Kidney tubule cell (primary cell): ENCODE measurements at places on chromosomes 6 and 20.

DNA sequence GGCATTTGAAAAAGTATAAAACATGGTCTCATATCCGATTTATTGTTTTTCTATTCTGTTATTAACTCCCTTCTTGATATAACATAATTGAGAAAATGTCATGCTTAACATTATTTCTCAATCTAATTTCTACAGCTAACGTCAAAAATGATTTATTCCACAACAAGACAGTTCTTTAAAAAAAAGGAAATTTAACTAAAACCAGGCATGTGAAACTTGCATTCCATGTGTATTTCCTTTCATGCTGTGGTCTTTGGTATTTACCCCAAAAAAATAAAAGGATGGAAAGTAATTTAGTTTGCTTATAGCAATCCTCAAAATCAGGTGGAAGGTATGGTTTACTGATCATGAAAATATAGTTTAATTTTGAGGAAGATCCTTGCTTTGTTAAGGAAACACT lies 142.8 kb downstream of the COL21A1 start:
- no peak for DNase-seq

GRCh38 chr20:53064935-53065334 lies 92.8 kb downstream of the TSHZ2 start:
- DNase-seq, result no peak

DNA sequence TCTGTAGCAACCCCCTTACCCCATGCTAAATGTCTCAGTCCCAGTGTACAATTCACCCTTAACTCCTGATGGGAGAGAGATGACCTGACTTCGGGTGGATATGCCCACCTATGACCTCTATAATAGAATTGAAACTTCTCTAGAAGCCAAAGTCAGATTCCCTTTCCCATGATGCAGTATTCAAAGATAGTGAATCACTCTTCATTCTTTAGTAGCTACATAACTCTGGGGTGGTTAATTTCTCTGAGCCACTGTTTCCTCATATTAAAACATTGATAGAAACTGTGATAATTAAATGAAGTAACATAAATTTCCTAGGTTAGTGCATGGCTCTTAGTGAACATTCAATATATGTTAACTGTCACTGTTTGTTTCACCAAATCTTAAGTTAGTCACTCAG lies 500.4 kb downstream of the COL12A1 start:
- peak; percentile 4 for DNase-seq

- DNase-seq, result peak; percentile 51
Measured at GRCh38 chr20:50126662-50127061, 13.7 kb upstream of the UBE2V1 start.

DNA sequence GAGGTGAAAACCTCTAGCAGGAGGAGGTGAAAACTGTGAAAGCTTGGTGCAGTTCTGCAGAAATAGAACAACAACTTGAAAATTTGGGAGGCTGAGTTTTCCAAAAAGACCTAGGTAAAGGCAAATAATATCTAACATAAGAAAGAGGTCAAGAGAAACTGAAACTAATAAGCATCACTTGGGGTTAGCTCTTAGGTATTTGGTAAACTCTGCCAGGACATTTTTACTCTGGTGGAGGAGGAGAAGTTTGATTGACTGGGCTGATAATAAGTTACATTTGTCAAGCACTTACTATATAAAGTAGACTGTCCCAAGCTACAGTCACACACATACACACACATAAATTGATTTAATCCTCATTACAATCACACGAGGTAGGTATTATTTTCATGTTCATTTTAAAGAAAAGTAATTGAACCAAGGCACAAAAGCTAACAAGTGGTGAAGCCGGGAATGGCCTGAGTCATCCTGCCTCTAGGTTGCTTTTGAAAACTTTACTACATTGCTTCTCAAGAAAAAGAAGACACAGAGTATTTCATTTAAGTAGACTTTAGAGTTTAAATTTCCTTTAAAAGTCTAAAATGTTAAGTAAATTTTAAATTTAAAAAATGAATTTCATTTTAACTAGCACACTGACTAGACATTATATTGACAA lies 275.5 kb downstream of the PTPRK start:
- no peak for DNase-seq

DNA sequence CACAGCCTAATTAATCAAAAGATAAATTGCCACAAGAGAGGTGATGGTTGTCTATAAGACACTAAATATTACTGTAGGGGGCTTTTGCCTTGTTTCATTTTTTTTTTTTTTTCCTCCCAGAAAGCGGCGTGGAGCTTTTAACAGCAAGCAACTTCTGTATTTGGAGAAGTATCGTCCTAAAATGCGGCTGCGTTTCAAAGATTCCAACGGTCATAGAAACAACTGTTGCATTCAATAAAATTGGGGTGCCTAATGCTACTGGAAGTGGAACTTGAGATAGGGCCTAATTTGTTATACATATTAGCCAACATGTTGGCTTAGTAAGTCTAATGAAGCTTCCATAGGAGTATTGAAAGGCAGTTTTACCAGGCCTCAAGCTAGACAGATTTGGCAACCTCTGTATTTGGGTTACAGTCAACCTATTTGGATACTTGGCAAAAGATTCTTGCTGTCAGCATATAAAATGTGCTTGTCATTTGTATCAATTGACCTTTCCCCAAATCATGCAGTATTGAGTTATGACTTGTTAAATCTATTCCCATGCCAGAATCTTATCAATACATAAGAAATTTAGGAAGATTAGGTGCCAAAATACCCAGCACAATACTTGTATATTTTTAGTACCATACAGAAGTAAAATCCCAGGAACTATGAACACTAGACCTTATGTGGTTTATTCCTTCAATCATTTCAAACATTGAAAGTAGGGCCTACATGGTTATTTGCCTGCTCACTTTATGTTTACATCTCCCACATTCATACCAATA lies 7.8 kb downstream of the LOC128125822 start:
- DNase-seq, result no peak

- DNase-seq, result no peak
Measured at GRCh38 chr6:12385316-12385715, 95.2 kb downstream of the EDN1 start.

DNA sequence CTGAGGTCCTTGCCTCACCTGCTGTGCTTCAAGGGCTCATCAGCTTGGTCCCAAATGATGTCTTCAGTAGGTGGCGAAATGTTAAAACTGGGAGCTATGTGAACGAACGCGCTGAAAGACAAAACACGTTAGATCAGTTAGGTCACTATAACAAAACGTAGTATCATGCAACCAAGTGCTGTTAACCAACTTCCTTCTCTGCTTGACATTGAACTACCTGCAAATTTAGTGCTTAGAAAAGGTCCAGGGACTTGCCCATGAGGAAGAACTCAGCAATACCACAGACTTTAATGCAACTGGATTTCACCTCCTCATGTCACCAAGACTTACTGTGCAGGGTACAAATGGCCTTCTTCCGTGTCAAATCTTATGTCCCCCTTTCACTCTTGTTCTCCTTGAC lies 24.8 kb downstream of the BACH2 start:
- no peak for DNase-seq

GRCh38 chr20:43746344-43747137 lies 19.7 kb upstream of the GTSF1L start:
- DNase-seq, result no peak

- no peak for DNase-seq
Measured at GRCh38 chr20:48801197-48801596, 26.6 kb downstream of the PREX1 start.

GRCh38 chr6:6599468-6599873 lies 11.0 kb downstream of the LY86 start:
- no peak for DNase-seq

GRCh38 chr20:4413314-4414049 lies 308.2 kb upstream of the PRND start:
- no peak for DNase-seq

- no peak for DNase-seq
Measured at GRCh38 chr6:134400941-134401340, 83.0 kb upstream of the SGK1 start.

DNA sequence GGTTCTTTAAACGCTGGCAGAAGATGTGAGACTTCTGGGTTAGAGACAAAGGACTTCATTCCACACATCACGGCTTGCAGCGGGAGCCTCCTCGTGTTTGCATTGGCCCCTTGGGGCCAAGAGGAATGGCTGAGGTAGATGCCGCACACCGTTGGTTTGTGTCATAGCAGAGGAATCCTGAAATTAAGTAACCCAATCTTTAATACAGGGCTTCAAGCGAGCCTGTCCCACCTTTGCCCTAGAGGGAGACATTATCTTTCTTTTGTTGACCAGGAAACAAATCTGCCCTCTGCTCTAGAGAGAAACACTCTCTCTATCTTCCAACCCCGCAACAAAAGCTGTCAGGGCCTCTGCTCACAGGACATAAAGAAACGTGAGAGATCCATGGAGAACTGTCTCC lies 277.5 kb upstream of the ZFP64 start:
- peak; percentile 34 for DNase-seq

DNA sequence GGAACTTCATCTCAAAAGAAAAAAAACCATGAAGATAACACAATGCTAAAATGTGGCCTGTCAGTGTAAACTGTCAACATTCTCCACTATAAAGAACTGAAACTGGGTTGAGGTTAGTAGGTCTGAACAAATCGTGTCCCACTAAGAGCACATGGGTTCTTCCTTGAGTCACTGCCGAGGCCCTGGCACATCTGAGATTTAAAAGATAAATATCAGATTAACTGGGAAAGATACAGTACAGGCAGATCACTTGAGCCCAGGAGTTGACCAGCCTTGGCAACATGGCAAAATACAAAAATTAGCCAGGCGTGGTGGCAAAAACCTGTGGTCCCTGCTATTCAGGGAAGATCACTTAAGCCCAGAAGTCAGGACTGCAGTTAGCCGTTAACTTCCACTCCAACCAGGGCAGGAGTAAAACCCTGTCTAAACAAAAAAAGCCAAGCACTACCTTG lies 5.6 kb downstream of the EEF1A1 start:
- peak; percentile 56 for DNase-seq

DNA sequence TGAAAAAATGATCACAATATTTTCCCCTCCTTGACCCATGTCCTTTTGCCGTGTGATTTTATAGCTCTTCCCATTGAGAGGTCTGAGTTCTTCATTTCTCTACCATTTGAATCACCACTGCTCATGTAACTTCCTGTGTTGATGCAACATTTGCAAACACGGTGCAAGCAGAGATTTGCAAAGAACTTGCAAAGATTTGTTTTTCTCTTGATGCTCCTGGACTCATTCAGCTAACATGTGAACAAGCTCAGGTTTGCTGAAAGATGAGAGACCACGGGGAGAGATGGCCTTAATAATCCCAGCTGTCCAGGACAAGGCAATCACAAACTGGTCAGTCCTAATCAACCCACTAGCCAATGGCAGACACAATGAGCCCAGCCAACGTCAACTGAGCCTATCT lies 8.6 kb downstream of the VNN2 start:
- no peak for DNase-seq

DNA sequence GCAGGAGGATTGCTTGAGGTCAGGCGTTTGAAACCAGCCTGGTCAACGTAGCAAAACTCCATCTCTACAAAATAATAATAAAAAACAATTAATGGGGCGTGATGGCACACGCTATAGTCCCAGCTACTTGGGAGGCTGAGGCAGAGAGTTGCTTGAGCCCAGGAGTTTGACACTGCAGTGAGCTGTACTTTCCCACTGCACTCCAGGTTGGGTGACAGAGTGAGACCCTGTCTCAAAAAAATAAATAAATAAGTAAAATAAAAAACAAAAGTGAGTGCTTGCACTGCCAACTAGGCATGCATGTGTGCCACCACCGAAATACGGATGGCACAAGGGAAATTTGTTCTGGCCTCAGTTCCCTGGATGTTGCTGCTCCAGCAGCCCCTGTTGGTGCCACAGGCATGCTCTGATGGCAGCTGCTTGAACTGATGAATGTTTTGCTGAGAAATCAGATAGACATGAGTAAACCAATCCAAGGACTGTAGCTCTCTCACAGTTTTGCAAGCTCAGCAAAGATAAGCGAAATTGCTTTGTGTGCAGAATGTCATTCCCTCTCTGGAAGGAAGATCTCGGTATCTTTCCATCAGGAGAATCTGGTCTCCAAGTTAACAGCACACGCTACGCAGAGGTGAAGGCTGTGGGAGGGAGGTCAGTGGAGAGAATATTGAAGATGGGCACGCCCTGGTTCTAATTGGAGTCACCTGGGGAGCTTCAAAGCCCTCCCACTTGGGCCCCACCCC lies 188.0 kb upstream of the SLC24A3 start:
- no peak for DNase-seq

DNA sequence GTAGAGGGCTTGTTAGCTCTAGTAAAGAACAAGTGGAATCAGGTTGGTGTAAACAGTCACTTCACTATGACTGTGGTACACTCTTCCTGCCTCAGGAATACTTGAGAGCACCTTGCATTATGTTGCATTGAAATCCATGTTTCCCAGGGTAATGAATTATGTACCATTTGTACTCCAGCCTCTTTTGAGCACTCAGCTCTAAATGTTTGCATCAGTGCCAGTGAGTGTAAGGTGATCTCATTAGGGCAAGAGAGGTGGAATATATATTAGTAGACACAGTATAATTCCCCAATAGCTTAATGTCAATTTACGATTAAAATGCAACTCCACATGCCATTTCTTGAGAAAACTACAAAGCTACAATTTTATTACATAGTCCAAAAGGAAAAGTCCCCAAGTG lies 319.6 kb upstream of the POU3F2 start:
- no peak for DNase-seq

- DNase-seq, result no peak
Measured at GRCh38 chr20:24633026-24633425, 163.6 kb downstream of the SYNDIG1 start.
